EL (cell line): ENCODE measurements at places on chromosomes 4 and X.
A peak's percentile ranks its signal among the peaks of the same experiment; 100 is the strongest.

DNA sequence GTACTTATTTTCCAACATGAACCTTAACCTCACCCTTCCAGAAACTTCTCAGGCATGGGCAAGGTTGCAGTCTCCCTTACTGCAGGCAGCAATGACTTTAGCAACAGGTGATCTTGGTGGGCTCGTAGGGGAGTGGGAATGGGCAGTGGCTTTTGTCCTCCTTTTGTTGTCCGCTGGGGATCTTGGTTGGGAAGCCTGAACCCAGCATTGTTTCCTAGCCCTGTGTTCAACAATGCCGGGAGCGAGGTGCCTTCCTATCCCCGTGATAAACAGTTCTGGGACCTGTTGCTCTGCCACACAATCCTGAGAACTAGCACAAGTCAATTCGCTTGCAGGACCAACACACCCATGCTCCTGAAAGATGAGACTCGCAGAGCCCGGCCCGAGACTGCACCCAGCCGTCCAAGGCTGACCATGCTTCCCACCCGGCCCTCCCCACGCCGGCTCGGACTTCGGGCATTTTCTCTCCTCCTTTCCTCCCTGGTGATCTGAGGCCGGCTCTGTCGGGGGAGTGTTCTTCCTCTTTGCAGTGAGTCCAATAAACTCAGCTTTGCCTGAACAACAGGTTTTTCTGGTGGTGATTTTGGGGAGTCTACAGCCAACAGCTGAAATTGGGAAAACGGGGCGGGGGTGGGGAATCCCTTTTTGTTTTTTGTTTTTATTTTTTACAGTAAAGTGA, 20.2 kb downstream of the IRAK1 start:
- DNase-seq: no peak

GRCh38 chr4:100042711-100043110, 92.6 kb upstream of the H2AZ1 start:
- DNase-seq: no peak

GRCh38 chr4:2794486-2795299, 1.8 kb downstream of the SH3BP2 start:
- DNase-seq: peak; percentile 88

- peak; percentile 8 for DNase-seq
Observed at GRCh38 chr4:25590171-25590570, 65.5 kb upstream of the SLC34A2 start.

GRCh38 chr4:170775851-170776250, 686.1 kb upstream of the AADAT start:
- DNase-seq: no peak

GRCh38 chr4:107034091-107034995, 1.8 kb downstream of the DKK2 start:
- peak; percentile 55 for DNase-seq

DNA sequence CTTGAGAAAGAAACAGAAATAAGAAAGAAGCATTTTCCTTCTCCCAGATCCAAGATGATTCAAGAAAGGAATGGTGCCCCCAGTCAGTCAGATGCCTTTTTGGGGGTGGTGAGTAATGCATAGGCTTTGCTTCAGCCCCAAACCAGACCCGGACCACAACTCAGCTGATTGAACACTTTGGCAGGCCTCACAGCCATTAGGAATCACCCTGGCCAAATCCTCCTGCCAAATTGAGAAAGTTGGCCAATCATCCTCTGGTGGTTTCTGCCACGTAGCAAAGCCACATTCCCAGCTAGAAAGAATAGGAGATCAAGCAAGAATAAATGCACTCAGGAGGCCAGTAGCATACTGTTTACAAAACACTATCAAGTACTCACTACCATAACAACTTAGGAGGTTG, 33.7 kb downstream of the FRMD7 start:
- DNase-seq: no peak
